ENCODE measurements at places on chromosomes 6 and 20.

DNA sequence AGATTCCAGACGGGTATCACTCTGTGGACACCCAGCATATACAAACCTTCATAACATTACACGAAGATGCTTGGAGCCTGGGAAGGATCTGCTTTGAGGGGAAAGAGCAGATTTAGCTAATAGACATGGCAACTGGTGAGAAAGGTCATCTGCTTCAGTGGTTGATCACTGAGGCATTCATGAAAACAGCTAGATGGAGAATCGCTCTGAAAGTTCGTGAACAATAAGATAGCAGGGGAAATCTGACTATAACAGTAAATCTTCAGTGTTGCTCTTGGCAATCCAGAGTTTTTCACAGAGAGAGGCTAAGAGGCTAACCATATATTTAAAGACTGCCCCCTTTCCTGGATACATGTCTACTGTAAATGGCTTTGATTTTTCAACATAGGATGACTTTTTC lies 245.3 kb downstream of the FARS2 start:
- DNase-seq = no peak

GRCh38 chr20:38550274-38550673 lies 30.7 kb upstream of the ADIG start:
- no peak for DNase-seq

DNA sequence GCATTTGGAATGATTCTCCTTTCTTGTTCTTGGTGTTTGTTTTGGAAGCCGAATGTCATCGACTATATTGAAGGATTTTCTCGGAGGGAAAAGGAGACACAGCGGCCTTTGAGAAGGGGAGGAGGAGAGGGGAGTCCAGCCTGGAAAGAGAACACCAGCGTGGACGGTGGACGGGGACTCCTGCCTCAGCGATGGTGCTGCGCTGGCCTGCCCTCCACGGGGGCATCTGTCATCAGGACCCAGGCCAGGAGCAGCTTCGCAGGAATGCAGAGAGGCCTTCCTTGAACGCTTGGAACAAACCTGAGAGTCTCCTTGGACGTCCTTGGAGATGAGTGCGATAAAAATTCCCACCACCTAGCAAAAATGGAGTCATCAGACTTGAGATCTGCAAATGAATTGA lies 8.3 kb upstream of the C6orf118 start:
- no peak for DNase-seq

- DNase-seq = no peak
Observed at GRCh38 chr6:4299476-4299875, 164.1 kb upstream of the ECI2 start.

GRCh38 chr6:69791065-69791471 lies 5.7 kb downstream of the LMBRD1 start:
- no peak for DNase-seq

DNA sequence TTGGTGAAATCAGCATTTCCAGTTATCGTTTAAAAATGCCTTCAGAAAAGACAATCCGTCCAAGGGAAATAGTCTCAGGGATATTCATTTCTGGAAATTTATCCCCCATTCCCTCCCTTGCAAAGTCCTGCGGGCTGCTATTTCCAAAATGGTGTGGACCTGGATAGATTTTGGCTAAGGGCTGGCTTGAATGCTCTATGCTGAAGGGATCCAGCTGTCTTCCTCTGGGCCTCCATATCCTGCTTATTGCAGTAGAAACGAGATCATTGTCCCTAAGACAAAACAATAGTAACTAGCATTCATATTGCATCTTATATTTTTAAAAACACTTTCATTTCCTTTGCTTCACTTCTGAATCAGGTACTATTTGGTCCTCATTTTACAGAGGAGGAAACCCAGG lies 129.9 kb downstream of the ANKRD60 start:
- no peak for DNase-seq

DNA sequence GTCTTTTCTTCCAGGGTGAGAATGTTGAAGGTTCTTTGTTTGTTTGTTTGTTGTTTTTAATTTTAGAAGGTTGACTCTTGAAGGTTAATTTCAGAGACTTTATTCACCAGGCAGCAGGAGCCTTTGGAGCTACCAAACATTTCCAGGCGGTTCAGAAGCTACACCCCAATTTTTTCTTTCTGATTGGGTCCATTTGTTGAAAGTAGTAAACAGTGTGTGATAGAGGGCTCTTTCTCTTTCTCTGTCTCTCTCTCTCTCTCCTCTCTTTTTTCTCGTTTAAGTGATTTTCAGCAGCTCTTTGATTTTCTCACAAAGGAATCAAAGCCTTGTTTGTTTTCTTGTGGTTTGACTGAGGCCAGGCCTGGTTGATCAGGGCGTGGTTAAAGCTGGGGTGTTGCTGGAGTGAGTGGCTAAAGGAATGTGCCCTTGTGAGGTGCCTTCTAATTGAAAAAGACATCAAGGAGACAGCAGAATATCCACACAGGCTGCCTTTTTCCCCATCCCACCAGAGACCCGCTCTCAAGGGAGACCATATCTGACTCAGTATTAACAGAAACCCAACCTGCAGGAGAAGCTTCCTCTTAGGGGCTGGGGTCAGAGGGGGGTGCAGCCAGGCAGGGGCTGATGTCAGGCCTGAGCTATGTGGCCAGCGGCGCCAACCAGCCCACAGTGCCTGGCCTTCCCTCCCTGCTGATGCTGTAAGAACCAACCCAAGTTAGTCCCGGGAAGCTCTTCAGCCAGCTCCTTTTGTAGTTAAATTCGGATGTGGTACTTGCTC lies 40.4 kb upstream of the NAA20 start:
- DNase-seq = no peak

DNA sequence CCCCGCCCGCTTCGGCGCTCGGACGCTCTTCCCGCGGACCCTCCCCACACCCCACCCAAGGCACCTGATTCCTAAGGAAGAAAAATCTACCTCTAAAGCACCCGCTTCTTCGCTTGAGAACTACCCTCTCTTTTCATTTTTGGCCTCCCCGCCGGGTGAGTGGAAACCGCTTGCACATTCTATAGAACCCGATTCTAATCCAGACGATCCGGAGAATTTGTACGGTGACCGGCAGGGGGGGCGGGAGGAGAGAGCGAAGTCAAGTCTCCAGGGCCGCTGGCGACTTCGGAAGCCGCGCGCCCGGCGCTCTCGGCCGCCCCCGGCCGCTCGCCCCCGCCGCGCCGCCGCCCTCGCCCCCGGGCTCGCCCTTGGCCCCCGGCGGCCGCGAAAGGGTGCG lies at the start of gene RBM24:
RBM24 (plus strand) TSS at position 262 of the 397 bp plus-strand sequence. CDS start 221 bp downstream, outside the sequence.
- DNase-seq = peak; percentile 65

DNA sequence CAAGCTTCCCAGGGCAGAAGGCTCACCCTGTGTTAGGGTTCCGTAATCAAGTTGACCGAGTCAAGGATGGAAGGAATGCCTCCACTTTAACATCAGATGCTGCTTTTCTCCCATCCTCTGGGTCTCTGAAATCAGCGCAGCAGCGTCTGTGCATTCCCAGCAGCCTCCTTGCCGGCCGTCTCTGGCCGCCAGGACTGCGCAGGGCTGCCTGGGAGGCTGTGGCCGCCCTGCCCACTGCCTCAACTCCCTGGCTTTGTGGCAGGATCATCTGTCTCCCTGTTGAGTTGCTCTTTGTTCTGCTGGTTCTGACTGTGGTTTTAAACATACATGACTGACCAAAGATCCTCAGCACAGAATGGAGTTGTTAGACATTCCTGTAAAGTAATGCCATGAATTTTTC lies 56.5 kb downstream of the DLL1 start:
- no peak for DNase-seq

DNA sequence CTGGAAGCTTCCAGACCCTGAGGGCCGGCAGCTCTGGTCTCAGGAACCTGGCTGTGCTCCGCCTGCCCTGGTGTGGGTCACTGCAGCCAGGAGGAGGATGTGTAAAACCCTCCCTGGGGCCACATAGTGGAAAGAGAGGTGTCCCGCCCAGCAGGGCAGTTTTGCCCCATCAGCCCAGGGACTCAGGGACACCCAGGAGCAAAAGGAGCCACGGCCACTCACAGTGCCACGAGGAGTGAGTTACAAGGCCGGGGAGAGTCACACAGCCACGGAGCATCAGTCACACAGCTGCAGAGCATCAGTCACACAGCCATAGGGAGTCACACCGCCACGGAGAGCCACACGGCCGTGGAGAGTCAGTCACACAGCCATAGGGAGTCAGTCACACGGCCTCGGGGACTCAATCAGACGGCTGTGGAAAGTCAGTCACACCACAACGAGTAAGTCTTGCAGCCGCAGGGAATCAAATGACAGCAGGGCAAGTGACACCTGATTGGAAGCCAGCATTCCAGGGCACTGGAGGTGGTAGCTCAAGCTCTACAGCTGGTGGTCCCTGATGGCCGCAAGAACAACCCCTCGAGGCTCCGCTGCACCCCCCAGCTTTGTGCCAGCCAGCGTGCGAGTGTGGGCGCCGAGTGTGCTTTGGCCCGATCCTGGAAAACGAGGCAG lies 60.9 kb downstream of the DLL1 start:
- DNase-seq = no peak

- DNase-seq = peak; percentile 79
Observed at GRCh38 chr6:73579851-73580246, 59.0 kb upstream of the EEF1A1 start.

- no peak for DNase-seq
Observed at GRCh38 chr6:15359335-15359862, 113.5 kb downstream of the JARID2 start.

- no peak for DNase-seq
Observed at GRCh38 chr20:2103461-2104153, 2.0 kb downstream of the STK35 start.

GRCh38 chr6:7546020-7546369 lies 4.5 kb downstream of the DSP start:
- DNase-seq = no peak

- no peak for DNase-seq
Observed at GRCh38 chr6:149320796-149321195, 3.3 kb downstream of the TAB2 start.

DNA sequence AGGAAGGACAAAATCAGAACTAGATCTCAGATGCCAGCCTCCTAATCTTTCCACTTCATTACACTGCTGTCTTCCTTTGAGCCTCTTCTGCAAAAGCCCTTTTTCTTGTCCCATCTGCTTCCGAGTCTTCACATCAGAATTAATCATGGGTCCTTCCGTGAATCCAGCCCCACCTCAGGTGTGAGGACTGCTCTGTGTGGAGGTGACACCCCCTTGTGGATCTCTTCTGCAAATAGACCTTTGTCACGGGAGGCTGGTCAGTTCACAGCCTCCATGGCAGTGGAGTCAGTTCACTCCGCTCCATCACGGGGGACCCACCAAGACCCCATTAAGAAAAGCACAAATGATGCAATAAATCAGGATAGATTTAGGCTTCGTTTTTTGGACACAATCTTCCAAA lies 171.1 kb downstream of the ADAT2 start:
- DNase-seq = peak; percentile 49

GRCh38 chr6:108476847-108477430 lies 83.8 kb upstream of the FOXO3 start:
- DNase-seq = no peak

DNA sequence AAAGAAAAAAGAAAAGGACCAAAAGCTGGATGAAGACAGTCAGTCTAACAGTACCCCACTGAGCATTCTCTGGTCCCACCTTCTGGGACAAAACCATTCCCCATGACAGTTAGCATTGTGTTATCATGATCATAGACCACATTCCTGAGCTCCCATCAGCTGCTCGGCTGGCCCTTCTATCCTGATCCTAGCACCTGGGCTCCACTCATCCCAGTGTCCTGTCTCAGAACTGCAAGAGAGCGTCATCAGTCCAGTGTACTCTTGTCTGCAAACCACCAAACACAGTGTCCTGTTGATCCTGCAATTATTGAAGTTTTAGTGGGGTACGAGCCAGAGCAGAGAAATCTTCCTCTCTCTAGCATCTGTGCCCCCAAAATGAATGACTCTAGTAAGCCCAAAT lies 16.0 kb upstream of the TAAR1 start:
- DNase-seq = no peak

GRCh38 chr20:64039293-64040160 lies 3.5 kb downstream of the C20orf204 start:
- DNase-seq = no peak

GRCh38 chr6:47245745-47246371 lies 63.8 kb downstream of the TNFRSF21 start:
- DNase-seq = no peak

DNA sequence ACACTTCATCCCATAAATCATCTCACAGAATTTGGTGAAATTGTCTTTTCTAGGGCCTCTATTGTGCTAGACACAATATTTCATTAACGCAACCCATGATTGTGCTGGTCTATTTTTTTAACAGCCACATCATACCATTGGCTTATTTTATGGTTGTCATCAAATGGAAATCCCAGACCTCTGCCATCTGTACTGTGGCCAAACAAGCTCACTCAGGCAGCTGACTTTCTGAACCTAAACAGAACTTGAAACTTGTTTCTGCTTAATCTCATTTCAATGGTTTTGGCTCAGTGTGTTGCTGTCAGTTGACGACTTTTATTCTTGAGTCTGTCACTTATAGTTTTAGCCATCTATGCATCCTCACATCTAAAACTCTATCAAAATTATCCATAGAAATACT lies 111.8 kb downstream of the HAO1 start:
- DNase-seq = no peak

DNA sequence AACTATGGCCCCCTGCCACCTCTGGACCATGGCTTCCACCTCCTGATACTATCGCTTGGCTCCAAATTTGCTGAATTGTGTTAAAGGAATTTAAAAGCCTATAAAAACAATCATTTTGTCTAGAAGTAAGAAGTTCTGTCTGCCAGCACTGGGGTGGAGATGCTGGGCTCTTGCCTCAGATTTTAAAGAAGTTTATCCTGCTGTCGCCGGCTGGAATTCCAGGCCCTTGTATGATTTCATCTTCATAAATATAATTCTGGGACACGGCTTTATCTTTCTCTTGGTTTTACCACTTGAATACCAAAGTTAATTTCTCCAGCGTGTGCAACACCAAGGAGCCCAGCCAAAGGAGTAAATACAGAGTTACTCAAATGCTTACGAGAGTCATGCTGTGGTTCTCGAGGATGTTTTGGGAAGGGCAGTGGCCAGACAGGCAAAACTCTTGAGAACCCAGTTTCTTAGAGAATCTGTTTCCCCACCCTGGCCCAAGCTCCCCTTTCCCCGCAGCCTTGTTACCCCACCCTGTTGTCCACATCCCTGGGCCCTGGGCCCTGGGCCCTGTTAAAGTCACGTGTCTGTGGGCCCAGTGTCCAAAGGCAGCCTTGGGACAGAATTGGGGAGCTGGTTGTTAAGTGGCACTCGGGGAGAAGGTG lies 31.9 kb downstream of the C6orf89 start:
- no peak for DNase-seq

GRCh38 chr20:46130534-46130933 lies 12.4 kb downstream of the CD40 start:
- DNase-seq = no peak

DNA sequence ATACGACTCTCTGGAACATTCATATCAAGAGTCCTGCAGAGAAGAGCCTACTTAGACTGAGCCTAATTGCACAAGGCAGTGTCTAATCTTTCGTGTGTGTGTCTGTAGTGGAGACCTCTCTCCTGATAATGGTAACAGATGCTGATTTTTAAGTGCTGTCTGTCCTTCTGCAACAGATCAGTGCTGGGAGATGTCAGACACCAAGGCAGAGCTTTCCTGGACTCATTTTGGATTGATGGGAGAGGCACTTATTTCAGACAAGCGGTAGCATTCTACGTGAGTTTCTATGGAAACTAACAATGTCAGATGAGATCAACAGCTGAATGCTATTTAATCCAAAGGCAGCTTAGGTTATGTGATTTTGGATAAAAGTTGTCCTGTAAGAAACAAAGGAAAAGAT lies 167.6 kb downstream of the PLCB4 start:
- DNase-seq = no peak
